Activated CD8-positive, alpha-beta memory T cell treated with anti-CD3 and anti-CD28 coated beads for 1 hour (primary cell): ENCODE measurements at places on chromosomes 6 and 20.

GRCh38 chr6:17820055-17820454 is 113.3 kb upstream of the NUP153 start:
- DNase-seq: no peak

DNA sequence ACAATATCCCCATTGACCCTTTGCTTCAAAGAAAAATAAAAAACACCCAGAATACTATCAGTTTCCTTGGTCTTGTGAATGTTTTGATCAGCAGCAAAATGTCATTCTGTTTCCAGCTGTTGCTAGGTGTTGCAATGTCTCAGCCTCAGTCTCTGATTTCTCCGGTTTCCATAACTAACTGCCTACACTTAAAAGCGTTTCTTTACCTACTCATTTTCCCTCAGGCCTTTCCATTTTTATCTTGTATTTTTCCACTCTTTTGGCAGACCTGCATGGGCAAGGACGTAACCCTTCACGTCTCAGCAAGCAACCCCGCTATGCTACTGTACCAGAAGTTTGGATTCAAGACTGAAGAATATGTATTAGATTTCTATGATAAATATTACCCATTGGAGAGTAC is 49.4 kb downstream of the KAT14 start:
- no peak for DNase-seq

DNA sequence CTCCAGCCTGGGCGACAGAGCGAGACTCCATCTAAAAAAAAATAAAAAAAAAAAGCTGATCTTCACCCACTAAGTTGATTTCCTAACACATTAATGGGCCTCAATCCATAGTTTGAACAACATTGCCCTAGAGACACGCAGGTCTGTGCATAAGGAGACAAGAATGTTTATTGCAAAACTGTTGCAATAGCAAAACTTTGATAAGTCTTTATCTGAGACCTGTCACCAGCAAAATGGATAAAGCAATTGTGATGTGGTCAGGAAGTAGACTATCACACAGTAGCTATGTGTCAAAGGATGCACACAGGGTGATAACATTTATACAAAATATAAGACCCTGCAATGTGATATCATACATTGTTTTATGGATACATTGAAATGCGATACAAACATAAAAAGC is 4.2 kb upstream of the ITPR3 start:
- DNase-seq: no peak

DNA sequence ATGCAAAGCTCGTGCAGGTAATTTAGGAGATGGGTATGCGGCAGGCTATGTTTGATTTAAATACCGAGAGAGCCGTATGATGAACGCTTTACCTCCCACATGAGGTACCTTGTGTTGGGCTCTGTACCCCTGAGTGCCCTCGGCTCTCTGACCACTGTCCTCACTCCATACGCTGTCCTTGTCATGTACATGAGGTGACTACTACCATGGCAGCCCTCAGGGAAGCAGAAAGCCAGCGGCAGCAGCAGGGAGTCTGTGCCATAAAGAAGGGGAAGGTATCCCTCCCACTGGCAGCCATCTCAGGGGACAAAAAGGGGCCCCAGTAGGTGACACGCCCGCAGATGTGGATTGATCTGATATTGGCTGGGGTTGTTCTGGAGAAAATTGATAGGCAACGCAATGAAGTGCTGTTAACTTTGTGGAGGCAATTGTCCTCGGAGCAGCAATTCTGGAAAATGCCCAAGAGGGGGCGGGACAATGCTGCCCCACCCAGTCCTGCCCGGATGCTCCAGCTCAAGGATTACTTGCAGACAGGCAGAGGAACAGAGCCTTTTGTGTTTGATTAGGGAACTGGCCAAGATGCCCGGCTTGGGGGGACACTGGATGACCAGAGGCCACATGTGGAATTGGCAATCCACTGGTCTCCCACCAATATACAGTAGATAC is 38.0 kb upstream of the HSF2 start:
- no peak for DNase-seq

GRCh38 chr6:42960243-42961019 is at the start of gene GNMT:
GNMT (plus strand) TSS chr6:42960754; CDS start chr6:42960768, 14 bp downstream.
- DNase-seq: no peak

- DNase-seq: no peak
These were observed 53.8 kb upstream of the GMPR start for GRCh38 chr6:16184551-16184950.

DNA sequence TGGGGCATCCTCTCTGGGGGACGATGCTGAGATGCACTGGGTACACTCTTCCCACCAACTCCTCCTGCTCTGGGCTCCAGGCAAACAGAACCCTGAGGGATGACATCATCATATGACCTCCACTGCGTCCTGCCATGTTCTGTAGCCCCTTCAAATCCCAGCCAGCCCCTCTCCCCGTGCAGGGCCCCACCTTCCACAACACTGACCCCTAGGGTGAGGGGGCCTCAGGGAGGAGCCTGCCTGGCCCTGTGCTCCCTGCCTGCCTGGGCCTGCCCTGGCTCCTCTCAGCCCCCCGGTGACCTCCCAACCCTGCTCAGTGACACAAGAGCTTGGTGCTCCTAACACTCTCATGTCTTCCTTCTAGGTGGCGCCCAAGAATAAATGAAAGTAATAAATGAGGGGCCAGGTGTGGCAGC is 9.6 kb upstream of the SPDEF start:
- no peak for DNase-seq

- no peak for DNase-seq
These were observed 62.7 kb downstream of the THBS2 start for GRCh38 chr6:169190970-169191369.

- DNase-seq: no peak
These were observed 12.4 kb downstream of the SCML4 start for GRCh38 chr6:107811591-107812218.
